ENCODE measurements at places on chromosomes 2 and 18.

GRCh38 chr18:8794156-8794933 is 89.0 kb downstream of the MTCL1 start:
- no peak for DNase-seq

DNA sequence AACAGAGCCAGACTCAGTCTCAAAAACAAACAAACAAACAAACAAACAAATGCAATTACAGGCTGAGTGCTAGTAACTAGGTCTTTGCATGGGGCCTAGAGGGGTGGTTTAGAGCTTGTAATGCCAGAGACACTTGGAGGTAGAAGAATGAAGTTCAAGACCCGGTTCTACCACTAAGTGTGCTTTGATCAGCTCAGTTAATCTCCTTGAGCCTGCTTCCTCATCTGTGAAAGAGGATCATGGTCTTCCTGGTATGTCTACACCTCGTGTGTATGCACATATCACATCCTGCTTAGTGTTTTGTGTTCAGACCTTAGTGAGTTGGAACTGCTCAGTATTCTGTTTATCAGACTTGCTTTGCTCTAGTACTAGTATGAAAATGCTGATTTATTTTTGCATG is 4.8 kb upstream of the ATP6V1C2 start:
- DNase-seq, result no peak

DNA sequence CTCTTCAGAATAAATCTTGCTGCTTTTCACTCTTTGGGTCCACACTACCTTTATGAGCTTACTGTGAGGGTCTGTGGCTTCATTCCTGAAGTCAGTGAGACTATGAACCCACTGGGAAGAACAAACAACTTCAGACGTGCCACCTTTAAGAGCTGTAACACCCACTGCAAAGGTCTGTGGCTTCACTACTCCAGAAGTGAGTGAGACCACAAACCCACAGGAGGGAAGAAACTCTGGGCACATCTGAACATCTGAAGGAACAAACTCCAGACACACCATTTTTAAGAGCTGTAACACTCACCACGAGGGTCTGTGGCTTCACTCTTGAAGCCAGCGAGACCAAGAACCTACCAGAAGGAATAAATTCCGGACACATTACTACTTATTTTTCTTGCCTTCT is 964.1 kb upstream of the NXPH2 start:
- DNase-seq, result no peak

- no peak for DNase-seq
Measured at GRCh38 chr2:61125123-61125710, 36.8 kb upstream of the C2orf74 start.

- no peak for DNase-seq
Measured at GRCh38 chr2:7456762-7457161, 539.5 kb downstream of the RNF144A start.

DNA sequence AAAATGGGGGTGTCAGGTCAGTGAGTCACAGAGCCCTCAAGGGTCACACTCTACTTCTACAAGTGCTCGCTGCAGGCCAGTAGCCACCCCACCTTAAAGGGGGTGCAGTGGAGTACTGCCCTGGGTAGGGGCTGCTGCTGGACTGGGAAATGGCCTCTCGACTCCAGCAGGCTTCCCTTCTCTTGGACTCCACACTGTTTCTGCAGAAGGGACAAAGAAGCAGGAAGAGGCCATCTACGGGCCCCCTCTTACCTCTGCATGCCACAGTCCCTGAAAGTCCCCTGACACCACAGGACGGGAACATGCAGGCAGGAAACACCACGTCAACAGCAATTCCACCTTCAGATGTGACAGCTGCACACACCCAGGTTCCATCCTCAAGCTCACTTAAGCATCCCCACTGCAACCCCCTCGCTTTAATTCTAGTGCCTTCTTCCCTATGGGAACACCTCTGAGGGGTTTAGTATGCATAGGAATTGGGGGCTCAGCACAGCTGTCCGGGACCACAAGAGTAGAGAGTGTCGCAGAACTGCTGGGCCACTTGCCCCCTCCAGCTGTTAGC is 22.3 kb downstream of the SNED1 start:
- no peak for DNase-seq

- no peak for DNase-seq
Measured at GRCh38 chr2:100765481-100765880, 54.5 kb upstream of the NPAS2 start.

DNA sequence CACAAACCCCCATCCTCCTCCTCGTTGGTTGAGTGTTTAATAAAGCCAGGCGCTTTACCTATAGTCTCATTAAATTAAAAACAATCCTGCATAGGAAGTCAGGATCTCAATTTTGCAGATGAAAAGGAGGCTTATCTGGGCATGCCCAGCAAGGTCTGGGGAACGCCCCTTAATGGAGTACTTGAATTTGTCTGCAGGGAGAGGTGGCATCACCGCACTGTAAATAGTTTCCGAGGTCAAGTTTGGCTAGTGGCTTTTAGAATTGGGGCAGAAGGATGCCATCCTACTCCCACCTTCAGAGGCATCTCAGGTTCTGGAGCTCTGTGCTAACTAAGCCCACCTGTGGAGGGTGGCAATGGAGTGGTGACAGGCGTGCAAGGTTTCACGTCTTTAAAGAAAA is 149.2 kb downstream of the TGIF1 start:
- no peak for DNase-seq

DNA sequence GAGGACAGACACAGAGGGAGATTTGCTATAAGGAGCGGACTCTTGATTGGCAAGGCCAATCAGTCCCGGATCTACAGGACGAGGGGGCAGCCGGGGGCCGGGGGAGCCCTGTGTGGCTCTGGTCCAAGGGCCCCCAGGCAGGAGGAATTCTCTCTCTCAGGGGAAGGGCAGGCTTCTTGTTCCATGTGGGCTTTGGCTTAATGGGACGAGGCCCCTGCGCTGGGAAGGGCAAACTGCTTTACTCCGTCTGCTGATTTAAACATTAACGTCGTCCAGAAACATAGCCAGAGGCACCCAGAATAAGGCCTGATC is 75.9 kb downstream of the TMEM18 start:
- DNase-seq, result no peak

DNA sequence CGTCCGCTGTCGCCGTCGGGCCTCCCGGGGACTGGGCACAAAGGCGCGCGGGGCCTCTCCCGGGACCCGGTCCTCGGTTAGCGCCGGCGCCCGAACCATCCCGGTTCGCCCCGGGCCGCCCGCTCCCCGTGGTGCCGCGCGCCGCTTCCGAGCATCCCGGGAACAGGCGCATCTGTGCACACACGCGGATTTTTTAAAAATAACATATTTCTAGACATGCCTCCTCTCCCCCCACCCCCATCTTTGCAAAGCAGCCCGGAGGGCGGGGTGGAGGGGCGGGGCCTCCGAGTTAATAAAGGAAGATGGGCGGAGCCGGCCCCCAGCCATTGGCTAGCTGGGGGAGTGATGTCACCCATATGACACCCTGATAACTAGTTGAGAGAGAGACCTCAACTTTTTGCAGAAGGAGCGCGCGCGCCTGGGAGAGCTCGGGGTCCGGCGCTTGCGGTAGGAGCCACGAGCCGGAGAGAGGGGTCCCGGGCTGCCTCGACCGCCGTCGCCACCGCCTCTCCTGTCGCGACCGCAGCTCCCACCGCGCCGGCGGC is at the start of gene SOX11:
SOX11 (plus strand) TSS at position 400 of the 545 bp plus-strand sequence. CDS start 338 bp downstream, outside the sequence.
- DNase-seq, result peak; percentile 47

DNA sequence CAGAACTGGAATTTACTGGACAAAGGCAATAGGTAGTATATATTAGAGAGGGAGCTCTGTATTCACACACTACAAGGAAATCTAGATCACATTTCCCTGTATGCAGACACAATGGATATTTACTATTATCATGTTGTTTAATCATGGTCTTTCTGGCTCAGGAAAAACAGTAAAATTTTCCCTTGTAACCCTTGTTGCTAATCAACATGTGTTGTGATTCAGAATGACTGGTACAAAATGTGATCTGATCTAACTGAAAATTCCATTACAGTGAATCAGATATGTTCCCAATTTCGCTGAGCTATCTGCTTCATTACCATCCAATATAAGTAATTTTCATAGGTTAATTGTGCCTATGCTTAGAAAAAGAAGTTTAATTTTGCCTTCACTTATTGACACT is 1109.7 kb downstream of the LRP1B start:
- no peak for DNase-seq

GRCh38 chr2:40440835-40441234 is 11.1 kb downstream of the SLC8A1 start:
- no peak for DNase-seq

- DNase-seq, result no peak
Measured at GRCh38 chr18:79567481-79568147, 112.0 kb upstream of the CTDP1 start.

DNA sequence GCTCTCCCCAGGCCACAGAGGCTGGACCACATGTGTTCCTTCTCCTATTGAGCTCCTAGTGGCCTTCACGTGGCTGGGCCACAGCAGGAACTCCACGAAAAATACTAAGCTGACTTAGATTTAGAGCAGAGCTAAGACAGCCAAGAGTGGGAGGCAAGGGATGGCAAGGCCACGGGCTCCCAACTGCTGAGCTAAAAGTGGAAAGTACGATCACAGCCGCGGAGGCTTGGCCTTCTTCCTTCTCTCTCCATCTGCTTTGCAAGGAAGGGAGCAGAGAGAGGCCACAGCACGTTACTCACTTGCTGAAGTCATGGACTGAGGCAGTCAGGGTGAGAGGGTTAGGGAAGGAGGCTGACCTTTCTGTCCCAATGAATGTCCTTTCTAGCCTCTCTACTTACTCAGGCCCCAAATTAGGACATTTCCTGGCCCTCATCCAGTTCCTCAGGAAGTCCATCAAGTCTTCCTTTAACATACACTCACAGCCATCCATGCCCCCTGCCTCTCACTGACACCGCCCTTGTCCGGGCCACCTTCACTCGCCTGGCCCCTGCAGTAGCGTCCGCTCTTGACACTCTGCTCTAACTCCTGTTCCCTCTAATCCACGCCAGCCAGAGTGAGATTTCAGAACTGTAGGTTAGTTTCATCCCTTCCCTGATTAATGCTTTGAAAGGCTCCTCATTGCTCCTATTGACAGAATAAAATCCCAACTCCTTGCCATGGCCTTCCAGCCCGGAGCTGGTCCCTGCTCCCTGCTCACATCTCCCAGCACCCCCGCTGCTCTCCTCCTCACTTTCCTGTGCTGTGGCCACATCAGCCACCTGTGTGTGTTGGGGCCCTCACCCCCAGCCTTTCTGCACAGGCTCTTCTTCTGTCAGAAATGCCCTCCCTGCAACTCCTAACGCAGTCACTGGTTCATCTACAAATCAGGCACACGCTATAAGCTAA is 204.2 kb downstream of the CYP26B1 start:
- no peak for DNase-seq

DNA sequence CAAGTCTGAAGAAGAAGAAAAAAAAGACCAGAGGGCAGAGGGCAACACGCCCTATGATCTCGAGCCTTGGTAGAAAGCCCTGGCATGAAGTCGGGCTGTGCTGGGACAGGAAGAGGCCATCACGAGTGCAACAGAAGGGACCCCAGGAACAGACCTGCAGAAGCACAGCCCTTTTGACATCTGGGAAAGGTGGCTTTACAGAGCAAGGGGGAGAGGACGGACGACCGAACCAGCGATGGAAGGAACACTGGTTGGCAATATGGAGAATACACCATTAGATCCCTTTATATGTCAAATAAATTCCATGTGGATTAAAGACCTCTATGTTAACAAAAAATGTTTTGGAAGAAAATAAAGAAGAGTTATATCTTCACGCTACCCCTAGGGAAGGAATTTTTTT is 10.7 kb downstream of the KIF1A start:
- DNase-seq, result no peak

DNA sequence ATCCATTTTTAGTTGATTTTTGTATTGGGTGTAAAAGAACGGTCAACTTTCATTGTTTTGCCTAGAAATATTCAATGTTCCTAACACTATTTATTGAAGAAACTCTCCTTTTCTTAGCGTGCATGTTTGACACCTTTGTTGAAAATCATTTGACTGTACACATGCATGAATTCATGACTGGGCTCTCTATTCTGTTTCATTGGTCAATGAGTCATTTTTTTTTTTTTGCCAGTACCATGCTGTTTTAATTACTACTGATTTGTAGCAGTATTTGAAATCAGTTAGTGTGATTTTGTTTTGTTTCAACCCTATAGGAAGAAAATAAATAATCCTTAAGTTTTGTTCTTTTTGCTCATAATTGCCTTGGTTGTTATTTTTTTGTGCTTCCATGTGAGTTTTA is 828.7 kb downstream of the SUCLG1 start:
- no peak for DNase-seq

GRCh38 chr2:218745559-218746469 is 35.2 kb downstream of the TTLL4 start:
- no peak for DNase-seq

DNA sequence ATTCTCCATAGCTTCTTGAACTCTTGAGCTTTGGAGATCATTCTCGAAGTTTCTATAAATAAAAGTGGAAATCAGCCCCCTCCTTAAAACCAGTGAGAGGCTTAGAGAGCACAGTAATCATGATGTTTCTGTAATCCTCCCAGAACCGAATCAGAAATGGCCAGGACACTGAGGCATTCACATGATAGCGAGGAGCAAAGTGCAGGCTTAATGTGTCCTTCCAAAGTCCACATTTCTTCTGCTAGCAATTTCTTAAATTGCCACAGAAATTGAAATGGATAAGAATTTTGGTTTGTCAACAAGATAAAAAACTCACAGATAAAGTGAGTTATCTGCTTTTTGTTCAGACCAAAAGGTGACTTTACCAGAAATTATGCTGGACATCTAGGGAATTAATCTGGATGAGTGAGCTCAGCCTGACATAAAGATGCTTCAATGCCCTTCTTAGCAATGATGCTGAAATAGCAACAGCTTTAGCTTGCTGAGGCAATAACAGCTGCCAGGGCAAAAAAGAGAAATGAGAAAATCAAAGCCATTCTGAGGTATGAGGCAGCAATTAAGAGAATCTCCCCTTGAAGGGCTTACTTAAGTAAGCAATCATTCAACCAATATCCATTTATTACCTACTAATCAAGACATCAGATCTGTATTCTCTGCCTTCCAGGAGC is 82.4 kb upstream of the PHLPP1 start:
- DNase-seq, result no peak

- peak; percentile 65 for DNase-seq
Measured at GRCh38 chr2:106107509-106108131, 86.5 kb downstream of the UXS1 start.

DNA sequence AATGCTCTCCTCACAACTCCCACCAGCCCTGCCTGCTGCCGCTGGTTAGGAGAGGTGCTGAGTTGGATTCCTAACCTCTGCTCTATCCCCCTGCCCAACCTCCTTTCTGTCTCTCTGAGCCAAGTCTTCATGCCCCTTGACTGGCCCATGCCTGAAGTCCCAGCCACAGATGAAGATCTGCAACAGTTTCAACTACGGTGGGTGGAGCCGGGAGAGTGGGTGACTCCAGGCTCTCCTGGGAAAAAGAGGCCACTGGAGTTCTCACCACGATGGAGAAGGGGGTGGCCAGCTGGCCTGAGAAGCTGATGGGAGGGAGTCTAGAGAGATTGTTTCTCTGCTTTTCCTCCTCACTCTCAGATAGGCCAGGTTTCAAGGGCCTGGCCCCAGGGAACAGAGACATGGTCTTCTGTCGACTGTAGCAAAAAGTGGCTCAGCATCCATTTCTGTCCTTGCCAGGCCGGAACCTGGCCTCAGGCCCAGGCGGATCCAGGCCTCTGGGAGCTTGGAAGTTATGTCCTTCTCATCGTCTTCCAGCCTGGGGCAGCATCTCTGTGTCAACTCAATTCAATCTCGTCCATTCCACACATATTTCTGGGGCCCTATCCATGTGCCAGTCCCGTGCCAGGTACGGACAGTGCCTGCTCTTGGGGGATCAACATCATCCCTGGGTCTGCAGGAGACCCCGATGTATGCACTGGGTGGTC is 75.3 kb downstream of the INHBB start:
- no peak for DNase-seq

- DNase-seq, result no peak
Measured at GRCh38 chr2:47227532-47228279, 72.6 kb upstream of the STPG4 start.

All from GM20000 (cell line).